ENCODE measurements at places on chromosomes 2 and 18. TPM values are rescaled to one million over a fixed set of nuclear protein-coding genes. Genes with fewer than 3 reads are reported as not detected.

GRCh38 chr2:120012363-120012762 lies 514 bp upstream of the EPB41L5 start:
- DNase-seq, result no peak

DNA sequence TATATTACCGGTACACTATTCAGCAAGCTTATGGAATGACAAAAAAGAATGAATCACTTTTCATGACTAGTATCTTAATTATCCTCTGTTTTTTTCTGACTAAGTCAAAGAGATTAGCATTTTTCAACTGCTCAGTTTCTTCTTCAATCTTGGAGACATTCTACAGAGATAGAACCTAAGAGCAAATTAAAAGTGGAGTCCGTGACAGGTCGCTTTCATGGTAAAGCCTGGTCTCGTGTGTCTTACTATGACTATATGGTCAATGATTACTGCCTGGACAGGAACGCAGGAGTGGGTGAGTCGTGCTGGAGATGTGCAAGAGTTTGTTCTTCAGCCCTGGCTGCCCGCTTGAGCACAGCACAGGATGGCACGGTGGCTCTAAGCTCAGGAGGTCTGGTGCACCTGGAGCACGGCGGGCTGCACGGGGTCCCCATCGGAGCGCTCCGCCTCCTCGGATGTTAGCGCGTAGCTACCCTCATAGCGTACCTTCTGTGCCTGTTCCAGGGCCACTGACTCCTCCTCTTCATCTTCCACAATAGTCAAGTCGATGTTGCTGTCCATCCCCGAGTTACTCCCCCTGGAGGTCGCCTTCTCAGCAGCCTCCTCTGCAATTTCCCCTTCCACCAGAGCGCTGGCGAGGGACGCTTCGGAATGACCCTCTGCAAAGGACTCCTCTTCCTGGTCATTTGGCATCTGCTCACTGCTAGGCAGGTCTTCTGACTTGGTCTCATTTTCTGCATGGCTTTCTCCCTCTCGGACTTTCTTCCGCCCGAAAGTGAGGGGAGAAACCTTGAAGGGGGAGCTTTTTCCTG lies 11.1 kb downstream of the CAVIN2 start:
- peak; percentile 88 for DNase-seq

DNA sequence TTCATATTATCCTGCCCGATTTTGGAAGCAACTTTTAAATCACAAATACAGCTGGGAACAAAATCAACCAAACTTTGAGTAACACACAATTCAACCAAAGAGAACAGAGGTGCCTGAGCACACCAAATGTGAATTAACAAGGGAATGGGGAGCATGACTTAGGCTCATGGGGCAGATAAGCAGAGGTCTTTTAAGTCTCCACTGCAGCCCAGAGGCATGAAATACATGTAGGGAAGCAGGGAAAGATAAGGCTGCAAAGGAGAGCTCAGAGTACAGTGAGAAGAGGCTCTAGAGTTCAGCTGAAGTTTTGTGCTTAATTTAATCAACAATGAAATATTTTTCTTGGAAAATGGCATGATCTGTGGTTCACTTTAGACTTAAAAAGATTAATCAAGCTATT lies 49.0 kb downstream of the CYTIP start:
- DNase-seq, result no peak

- DNase-seq, result no peak
Measured at GRCh38 chr18:68843473-68844089, 45.7 kb downstream of the CCDC102B start.

DNA sequence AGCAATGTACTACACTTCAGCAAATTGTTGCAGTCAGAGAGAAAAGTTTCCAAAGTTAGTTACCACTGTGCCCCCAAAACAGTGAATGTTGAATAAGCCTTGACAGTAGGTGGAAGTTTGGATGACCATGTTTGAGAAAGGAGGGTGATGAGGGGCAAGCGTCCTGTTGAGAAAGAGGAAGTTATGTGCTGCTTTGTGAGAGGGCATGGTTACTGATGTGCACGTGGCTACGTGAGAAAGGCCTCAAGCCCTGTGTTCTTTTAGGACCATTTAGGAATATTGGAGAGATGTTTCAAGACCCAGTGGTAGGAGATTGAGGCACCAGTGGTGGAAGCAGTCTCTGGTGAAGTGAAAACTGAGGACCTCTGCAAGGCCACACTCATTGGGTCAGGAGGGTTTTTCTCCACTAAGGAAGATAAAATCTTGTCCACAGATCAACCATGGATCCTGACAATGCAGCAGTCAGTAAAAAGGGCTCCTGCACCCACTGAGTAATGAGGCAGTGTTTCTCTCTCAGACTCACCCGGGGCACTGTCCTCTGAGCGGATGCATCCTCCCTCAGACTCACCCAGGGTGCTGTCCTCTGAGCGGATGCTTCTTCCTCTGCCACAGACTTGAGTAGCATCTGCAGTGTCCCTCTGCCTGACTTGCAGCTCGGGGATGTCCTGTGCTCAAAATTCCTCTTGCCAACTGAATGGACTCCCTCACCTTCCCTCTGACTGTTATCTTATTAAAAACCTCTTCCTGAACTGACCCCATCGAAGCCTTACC lies 34.7 kb upstream of the ACTR3 start:
- no peak for DNase-seq

DNA sequence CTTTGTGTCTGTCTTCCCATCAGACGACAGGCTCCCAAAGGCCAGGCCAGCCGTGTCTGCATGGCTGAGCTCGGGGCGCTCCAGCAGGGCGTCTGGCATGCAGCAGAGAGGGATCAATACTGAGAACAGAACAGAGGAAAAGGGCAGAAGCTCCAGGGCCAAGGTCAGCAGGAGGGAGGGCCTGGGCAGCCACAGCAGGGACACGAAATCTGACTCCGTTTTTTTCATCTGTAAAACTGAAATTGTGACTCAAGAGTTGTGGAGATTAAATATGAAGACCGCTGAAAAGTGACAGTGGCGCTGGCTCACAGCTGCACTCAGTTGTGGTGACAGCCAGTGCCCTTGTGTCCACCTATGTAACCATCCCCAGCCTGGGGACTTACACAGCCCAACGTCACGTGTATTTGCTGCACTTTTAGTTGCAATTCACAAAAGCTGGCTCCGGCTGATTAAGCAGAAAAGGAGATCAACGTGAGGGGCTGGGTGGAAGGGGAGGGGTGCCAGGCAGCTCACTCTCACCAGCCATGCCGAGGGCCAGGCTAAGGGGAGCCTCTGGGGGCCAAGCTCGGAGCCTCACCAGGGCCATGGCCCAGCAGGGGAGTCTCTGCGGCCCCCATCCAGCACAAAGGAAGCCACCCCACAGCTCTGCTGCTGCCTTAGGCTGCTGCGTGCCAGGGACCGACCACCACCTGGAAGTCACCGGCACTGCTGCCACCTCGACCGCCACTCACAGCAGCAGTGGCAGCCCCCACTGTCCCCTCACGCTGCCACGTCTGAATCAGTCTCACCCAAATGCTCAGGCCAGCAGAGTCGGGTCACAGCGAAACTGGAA lies 74.7 kb downstream of the EIPR1 start:
- DNase-seq, result peak; percentile 42

- DNase-seq, result no peak
Measured at GRCh38 chr18:45139478-45139877, 458.8 kb downstream of the SETBP1 start.

GRCh38 chr18:48754993-48755473 lies 195.7 kb downstream of the SMAD7 start:
- DNase-seq, result no peak

GRCh38 chr2:71603851-71604725 lies 150.7 kb downstream of the DYSF start:
- DNase-seq, result peak; percentile 78

DNA sequence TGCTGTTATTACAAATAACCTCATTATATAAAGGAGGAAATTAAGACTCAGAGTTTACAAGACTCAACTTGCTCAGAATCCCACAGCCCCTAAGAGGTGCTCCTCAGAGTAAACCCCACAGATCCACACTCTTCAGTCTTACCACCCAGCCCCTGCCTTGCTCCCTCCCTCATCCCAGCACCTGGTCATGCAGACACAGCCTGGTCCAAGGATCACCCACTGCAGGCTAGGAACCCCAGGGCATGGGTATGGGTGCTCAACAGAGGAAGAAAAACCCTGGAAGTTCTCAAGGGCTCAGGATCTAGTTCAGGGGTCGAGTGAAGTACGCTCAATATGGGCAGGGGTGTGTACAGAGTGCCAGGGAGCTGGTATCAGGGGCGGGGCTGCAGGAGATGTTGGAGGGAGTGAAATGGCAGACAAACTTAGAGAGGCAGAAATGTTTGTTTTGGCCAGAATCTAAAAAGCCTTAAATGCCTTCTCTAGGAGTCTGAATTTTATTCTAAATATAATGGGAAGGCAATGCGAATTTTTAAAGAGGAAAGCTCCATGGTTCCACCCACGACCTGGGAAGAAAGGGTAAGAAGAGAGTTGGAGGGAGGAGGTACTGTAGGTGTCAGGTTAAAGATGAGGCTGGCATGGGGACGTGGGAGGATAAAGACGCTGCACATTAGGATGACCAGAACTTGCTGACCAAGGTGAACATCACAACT lies 79.1 kb upstream of the MGAT4A start:
- no peak for DNase-seq

GRCh38 chr2:65658881-65659280 lies 226.5 kb upstream of the SPRED2 start:
- DNase-seq, result no peak

GRCh38 chr2:121409388-121409787 lies 121.3 kb upstream of the RNU4ATAC start:
- DNase-seq, result no peak

DNA sequence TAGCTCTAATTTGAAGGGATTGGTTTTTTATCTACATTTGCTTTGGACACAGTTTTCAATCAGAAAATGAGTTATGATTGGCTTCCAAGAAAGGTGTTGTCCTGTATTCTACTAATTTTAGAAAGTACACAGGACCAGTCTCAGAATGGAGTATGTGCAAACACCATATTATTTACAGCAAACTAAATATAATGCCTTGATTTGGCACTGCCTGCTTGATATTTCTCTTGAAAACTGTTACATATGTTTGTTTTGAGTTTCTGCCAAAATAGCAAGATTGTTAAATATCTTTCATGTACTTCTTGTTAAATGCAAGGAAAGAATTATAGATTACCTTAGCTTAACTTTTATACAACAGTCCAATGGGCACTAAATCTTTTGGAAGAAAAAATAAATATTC lies 694.9 kb downstream of the KCNJ3 start:
- no peak for DNase-seq

- no peak for DNase-seq
Measured at GRCh38 chr18:824179-824578, 12.1 kb upstream of the YES1 start.

- DNase-seq, result peak; percentile 91
Measured at GRCh38 chr18:50297621-50298442, 10.3 kb upstream of the CXXC1 start.

- no peak for DNase-seq
Measured at GRCh38 chr2:85001595-85001994, 30.6 kb downstream of the KCMF1 start.

- DNase-seq, result peak; percentile 80
Measured at GRCh38 chr2:237026981-237027711, 58.5 kb upstream of the COPS8 start.

DNA sequence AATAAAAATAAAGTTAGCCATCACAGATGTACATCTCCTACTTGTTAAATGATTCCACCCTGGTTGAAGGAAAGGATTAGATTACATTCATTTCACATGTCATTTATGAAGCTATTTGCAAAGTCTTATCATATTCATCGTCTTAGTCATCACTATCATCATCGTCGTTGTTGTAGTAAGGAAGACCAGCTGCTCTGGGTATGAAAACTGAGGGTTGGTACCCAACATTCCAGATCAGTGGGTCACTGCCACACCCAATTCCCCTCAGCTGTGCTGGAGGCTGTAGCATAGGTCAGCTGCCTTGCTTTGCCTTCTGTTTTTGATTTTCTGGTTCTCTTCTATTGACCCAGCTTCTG lies 20.9 kb upstream of the CCBE1 start:
- DNase-seq, result peak; percentile 91

GRCh38 chr2:155980941-155981560 lies 351.5 kb downstream of the NR4A2 start:
- DNase-seq, result no peak

GRCh38 chr2:186725783-186726182 lies 31.9 kb downstream of the FAM171B start:
- no peak for DNase-seq

- no peak for DNase-seq
Measured at GRCh38 chr2:98341241-98341640, 5.0 kb upstream of the CNGA3 start.

DNA sequence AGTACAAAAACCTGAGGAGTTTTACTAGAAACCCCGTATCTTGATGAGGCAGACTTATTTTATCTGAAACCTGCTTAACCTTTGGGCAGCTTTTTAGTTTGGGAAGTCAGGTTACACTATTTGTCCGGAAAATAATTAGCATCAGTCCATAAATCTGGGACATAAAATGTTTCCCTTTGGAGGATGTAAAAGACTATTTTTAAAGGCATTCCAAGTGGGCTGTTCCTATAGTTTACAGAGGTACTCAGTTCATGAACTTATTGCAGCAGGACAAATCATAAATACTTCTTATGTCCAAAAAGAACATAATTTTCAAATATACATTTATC lies 6.3 kb downstream of the HTR2B start:
- DNase-seq, result no peak

GRCh38 chr2:42954227-42954962 lies 162.0 kb upstream of the HAAO start:
- peak; percentile 83 for DNase-seq

DNA sequence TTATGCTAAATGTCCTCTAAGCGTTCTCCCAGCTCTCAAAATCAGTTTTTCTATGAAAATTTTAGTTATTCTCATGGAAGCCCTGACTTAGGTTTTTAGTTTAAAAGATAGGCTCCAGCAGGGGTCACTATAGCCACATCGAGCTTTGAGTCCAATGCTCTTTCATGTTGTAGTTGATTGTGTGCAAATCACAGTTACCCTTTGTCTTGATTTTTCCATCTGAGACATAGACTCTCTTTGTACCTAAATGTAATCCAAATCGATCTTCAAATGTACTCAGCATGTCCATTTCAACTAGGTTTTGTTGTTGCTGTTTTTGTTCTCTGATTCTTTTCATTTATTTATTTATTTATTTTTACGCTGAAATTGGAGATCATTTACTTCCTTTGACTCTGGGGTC lies 26.4 kb upstream of the MSTN start:
- DNase-seq, result no peak

GRCh38 chr2:30272286-30272685 lies 41.0 kb downstream of the LBH start:
- no peak for DNase-seq

DNA sequence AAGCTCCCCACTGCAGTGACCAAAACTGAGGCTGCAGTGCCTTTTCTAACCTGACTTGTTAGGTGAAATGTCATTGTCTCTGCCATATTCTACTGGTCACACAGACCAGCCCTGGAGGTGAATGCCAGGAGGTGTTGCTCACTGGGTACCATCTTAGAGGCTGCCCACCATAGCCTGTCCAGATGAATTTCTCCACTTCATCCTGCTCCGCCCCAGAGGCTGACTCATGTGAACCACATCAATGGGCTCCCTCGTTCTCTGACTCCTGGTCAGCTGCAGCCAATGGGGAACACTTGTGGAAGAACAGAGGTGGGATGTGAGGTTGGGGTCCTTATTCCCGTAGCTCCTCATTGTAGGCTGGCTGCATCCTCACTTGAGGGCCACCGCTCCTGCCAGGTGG lies 3.4 kb upstream of the NARS1 start:
- DNase-seq, result peak; percentile 88

GRCh38 chr2:238505892-238506280 lies 79.2 kb downstream of the ASB1 start:
- DNase-seq, result peak; percentile 11

LIPG gene
- 2.2 TPM for total RNA-seq

PROC gene
- 0.29 TPM for total RNA-seq

SLC14A1 gene
- 136 TPM for total RNA-seq

MFSD6 gene
- total RNA-seq, result 13.6 TPM

SNX17 gene
- 165 TPM for total RNA-seq

CAPN14 gene
- total RNA-seq, result under 0.01 TPM

SPHKAP gene
- total RNA-seq, result not detected

REG1B gene
- total RNA-seq, result not detected

FTCDNL1 gene
- 5.0 TPM for total RNA-seq

FOXI3 gene
- not detected for total RNA-seq
